ENCODE measurements at places on chromosomes 6 and 20.
A peak's percentile ranks its signal among the peaks of the same experiment; 100 is the strongest.

GRCh38 chr6:41576667-41577066 lies 30.5 kb downstream of the FOXP4 start:
- DNase-seq, result no peak

DNA sequence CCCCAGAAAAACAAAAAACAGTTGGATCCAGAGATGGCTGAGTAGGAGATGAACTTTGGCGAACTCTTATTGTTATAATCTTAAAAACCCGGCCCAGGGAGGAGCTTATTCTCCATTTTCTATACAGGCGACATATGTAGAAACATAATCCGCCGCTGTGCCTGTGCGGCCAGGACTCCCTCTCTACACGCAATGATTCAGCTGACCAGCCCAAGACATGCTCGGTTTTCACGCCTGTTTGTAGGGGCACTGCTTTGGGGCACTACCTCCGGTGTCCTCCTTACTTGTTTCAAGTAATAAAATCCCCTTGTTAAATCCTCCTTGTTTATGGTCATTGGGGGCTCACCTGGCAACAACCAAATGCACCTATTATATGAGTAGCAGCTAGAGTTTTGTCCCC lies 89.9 kb downstream of the SEL1L2 start:
- no peak for DNase-seq

GRCh38 chr6:18846327-18846726 lies 459.2 kb downstream of the RNF144B start:
- DNase-seq, result no peak

DNA sequence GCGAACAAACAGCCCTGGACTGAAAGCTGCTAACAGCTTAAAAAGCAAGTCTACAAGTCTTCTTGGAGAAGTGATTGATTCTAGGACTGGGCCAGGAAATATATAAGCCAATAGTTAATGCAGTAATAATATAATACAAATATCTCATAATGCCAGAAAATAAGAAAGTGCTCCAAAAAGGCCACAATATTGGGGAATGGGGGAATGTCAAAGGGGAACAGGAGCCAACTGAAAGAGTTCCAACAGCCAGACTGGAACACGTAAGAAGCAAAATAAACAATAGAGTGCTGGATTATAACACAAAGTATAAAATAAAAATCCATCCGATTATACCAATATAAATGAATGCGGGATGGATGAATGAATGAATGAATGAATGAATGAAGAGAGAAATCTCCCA lies 295.8 kb downstream of the NRN1 start:
- DNase-seq, result no peak

DNA sequence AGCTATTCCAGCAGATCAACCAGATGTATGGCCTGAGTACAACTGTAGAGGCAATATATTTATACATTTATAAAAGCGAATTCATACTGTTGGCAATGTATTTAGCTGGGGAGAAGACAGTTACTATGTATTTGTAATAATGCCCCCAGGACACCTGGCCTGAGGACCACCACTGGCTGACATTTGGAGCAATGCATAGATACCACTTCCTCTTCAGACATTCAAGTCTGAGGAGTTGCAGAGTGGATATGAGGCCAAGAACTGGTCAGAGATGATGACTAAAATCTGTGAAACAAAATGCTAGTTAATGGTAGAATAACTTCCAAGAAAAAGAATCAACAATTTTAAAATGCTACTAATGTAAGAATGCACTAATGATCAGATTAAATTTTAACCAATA lies 462.3 kb downstream of the CDC5L start:
- peak; percentile 39 for DNase-seq

- no peak for DNase-seq
These were observed 155.2 kb downstream of the TFAP2A start for GRCh38 chr6:10259671-10260070.

DNA sequence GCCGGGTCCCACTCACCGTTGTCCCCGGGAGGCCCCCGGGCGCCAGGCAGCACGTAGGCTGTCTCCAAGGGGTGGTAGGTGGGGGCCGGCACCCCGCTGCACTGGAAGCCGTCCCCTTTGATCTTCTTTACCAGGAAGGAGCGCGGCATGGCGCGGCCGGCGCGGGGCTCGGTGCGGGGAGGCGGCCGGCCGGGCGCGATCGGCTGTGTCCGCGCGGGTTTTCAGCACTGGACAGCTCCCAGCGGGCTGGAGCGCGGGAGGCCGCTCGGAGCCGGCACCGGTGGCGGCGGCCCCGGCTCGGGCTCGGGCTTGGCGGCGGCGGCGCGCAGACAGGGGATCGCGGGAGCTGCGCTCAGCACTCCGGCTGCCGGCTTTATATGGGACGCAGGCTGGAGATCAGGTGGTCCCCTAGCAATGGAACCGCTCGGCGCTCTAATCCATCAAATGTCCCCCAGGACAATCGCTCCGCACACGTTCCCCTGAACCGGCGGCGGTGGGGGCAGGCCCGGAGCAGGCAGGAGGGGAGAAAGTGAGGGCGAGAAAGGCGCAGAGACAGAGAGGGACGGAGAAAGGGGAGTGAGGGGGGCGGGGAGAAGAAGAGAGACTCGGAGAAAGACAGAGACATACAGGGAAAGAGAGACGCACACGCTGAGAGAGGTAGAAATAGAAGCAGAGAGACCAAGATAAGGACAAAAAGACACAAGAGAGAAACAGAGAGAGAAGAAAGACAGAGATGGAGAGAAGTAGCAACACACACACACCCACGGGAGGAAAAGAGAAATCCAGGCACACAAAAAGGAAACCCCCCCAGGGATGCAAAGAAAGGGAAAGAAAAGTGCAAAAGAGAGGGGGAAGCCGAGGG lies at the start of gene SCRT2:
TSS of gene SCRT2 (minus strand) at position 350 of the 862 bp plus-strand sequence. CDS start at position 149, 201 bp downstream.
- DNase-seq, result peak; percentile 80

- DNase-seq, result no peak
These were observed 134.1 kb downstream of the RFPL4B start for GRCh38 chr6:112481211-112481610.

DNA sequence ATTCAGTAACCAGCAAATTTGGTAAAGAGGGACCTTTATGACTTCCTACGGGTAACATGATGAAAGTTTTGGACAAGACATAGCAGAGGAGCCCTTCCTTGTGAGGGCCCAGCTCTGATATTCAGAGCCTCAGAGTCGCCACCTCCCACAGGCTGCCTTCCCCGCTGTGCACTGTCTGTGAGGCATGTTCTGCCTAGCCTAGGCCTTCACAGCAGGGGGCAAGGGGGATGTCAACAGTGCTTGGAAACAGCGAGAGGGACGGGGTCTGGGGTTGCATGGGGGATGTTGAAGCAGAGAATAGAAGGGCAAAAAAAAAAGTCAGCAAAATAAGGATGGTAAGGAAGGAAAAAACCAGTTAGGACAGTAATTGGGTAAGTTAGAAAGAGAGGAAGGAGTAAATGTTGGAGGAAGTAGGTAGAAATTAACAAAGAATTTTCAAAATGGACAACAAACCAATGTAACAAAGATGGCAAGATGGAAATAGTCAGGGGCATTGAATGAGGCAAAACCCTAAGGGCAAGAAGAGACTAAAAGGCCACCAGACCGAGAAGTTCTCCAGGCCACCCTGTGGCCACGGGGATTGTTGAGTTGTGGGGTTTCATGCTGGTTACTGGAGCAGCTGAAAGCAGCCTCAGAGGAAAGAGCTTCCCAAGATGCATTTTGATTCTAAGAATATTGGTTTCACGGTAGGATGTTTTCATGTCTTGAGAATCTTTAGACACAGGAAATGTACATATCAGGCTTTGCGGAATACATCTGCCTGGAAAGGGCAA lies 139.8 kb downstream of the LY86 start:
- DNase-seq, result no peak

DNA sequence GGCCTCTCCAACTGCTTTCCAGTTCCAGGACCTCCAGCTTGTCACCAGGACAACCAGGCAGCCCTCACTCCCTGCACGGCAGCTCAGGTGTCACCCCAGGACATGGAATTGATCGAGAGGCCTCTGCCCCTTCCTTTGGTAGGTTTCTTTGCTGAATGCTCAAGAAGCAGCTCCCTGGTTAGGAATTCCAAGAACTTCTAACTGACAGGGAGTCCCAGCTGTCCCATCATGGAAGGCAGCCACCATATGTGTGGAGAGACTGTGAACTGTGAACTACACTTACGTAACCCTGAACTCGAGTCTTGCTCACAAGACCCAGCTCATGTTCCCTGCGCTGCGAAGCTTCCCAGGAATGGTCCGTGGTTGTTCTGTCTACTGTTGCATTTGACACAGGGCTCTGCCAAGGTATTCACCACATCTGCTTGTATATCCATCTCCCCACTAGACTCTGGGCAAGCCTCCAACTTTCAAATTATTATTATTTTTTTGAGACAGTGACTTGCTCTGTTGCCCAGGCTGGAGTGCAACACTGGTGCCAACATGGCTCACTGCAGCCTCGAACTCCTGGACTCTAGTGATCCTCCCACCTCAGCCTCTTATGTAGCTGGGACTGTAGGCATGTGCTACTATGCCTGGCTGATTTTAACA lies 35.7 kb downstream of the MGME1 start:
- peak; percentile 60 for DNase-seq

DNA sequence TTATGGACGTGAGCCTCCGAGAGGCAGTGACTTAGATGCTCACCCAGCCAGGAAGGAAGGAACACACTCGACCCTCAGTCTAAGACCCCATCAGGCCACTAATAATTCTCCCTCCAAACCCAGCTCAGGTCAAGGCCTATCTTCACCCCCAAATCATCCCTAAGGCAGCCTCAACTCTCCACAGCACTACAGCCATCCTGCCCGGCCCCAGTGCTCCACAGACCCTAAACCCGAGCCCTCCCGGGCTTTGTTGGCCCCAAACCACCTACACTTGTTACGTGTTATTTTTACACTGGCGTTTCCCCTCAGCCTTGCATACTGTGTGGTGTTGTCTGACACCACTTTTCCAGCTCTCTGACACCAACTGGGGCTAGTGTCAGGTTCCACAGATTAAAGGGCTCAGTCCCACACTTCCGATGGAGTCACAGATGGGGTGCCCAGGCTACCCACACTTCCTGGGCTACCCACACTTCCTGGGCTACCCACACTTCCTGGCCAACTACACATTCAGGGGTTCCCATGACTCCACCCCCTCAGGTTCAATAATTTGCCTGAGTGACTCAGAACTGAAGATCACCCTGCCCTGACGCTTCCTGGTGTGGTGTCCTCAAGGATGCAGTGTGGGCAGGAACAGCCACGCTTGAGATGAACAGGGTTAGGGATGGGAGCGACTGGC lies 25.3 kb downstream of the RBCK1 start:
- DNase-seq, result no peak

- no peak for DNase-seq
These were observed 118.3 kb upstream of the SUPT3H start for GRCh38 chr6:45496085-45496433.

- no peak for DNase-seq
These were observed 295.0 kb upstream of the CHD6 start for GRCh38 chr20:41913146-41913545.

DNA sequence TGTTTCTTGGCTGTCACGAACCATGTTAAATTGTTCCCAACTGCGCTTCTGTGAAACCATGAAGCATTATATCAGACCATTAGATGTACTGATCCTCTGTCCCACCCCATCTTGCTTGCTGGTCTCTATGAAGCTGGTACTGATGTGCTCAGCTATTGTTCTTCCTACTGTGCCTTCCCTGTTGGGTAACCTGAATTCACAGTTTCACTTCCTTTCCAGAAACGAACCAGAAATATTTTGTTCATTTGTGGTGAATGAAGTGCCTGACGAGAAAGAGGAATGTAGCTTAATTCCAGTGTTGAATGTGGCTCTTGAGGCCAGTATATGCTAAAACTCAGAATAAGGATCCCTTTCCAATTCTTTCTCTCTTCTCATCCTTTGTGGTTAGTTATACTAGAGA lies 58.1 kb upstream of the SNAP91 start:
- DNase-seq, result no peak

DNA sequence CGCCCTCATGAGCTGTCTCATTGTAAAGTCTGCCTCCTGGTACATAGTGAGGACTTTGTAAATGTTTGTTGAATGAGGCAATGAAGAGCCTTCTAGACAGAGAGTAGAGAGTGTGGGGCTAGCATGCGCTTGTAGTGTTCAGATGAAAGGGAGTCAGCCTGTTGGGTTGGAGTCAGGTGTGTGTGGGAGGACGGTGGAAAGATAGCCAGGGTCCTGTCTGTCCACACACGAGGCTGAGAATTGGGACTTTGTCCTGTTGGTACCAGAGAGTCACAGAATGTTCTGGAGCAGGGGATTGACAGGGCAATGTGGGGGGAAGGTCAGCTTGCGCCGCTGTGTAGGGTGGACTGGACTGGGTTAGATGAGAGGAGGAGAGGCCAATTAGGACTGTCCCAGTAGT lies 58.6 kb downstream of the RIOK1 start:
- DNase-seq, result no peak

- DNase-seq, result no peak
These were observed 11.7 kb upstream of the STAU1 start for GRCh38 chr20:49199729-49200293.

GRCh38 chr6:158773581-158774449 lies 45.4 kb downstream of the EZR start:
- no peak for DNase-seq

GRCh38 chr6:6655805-6656251 lies 67.3 kb downstream of the LY86 start:
- no peak for DNase-seq

- DNase-seq, result no peak
These were observed 1.6 kb upstream of the PSMB8 start for GRCh38 chr6:32845384-32845884.

- no peak for DNase-seq
These were observed 43.0 kb upstream of the PTPN1 start for GRCh38 chr20:50467174-50467573.

GRCh38 chr20:7362601-7363000 lies 577.7 kb downstream of the HAO1 start:
- peak; percentile 36 for DNase-seq

GRCh38 chr6:113959235-113959634 lies 11.7 kb downstream of the HDAC2 start:
- DNase-seq, result no peak

DNA sequence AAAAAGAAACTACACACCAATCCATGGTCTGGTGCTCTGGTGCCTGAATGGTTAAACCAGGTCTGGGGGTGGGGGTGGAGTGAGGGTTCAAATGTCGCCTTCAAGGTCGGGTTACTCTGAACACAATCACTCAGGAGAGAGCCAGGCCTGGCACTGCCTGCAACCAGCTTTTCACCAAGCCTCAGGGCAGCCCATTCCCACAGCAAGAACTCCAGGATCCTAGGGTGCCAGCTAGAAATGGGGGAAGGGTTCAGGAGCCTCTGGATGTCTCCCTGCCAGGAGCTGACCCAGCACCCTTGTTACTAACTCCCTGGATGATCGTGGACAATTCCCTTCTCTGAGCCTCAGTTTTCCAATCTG lies 6.7 kb downstream of the SDC4 start:
- DNase-seq, result no peak

GRCh38 chr6:133286765-133287164 lies 45.6 kb downstream of the EYA4 start:
- DNase-seq, result peak; percentile 58

DNA sequence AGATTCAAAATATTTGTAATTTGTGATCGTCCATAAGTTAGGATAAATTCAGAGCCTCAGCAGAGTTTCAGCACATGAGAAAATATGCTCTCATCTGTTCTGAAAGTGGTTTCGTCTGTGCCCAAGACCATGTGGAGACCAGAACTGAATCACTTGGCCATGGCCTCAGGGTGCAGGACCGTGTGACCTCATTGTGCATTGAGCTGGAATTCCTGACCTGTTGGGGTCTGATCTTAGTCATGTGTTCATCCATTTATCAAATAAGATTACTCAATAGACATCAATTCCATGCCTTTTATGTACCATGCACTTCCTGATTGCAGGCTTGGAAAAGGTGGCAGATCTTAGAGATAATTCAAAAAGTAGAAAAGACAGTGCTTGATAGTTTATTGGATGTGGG lies 680.5 kb downstream of the QKI start:
- DNase-seq, result no peak

GRCh38 chr20:37670351-37670791 lies 23.5 kb upstream of the CTNNBL1 start:
- DNase-seq, result no peak

- no peak for DNase-seq
These were observed 218.3 kb upstream of the CST7 start for GRCh38 chr20:24730750-24731149.
